Nasal cavity respiratory epithelium epithelial cell of viscerocranial mucosa (primary cell): ENCODE measurements at places on chromosomes 6 and 20. TPM values are rescaled to one million over a fixed set of nuclear protein-coding genes. Genes with fewer than 3 reads are reported as not detected.

FAM209B gene
- under 0.01 TPM in 1 of 2 replicates, not detected in the other for total RNA-seq

SLC22A2 gene
- not detected in 2 replicates for total RNA-seq

RBM24 gene
- total RNA-seq: 0.93 and 1.4 TPM in 2 replicates

SEMG1 gene
- total RNA-seq: not detected in 2 replicates

SPATA25 gene
- 0.34 and 1.00 TPM in 2 replicates for total RNA-seq

ZSCAN9 gene
- 9.9 and 16.6 TPM in 2 replicates for total RNA-seq
